ENCODE measurements at places on chromosomes 4 and X.

GRCh38 chrX:50747471-50747900 lies 66.5 kb downstream of the SHROOM4 start:
- no peak for DNase-seq

DNA sequence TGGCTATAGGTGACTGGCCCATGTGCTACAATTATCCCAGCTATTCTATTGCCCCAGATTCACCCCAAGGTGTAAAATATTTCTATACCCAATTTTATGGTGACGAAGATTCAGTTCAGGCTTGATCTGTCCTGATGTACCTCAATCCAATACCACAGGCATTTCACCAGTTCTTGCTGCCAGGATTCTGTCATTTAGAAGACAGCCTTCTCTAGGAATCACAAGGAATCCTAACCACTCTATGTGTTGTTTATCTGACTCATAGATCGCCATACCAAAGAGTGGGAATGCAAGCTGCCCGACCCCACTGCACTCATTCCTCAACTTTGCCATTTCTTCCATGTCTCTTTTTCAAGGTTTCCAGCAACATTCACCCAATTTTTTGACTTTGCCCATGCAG lies 355.0 kb upstream of the EMCN start:
- DNase-seq = no peak

- DNase-seq = peak; percentile 22
These were observed 25.4 kb downstream of the SORCS2 start for GRCh38 chr4:7217474-7218321.

DNA sequence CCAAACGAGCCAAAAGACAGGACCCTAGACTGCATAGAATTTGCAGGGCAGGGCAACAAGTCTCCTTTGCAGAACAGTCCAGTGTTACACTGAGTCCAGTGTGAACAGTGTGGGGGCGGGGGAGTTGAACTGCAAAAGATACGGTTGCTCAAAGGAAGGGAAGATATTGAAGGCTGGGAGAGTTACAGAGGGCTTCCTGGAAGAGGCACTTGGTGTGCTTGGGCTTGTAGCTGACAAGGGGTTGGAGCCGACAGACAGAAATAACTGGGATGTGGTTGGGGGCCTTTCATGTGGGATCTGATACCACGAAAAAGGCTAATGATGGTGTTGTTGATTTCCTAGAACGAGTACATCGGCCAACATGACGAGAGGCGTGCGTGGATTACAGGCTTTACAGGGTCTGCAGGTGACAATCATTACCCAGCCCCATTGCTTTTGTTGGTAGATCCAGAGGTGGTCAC lies 6.1 kb downstream of the XPNPEP2 start:
- no peak for DNase-seq

GRCh38 chr4:184979461-184980124 lies 38.7 kb upstream of the HELT start:
- no peak for DNase-seq

All from trophoblast cell (in vitro differentiated cells and primary cell).